ENCODE measurements at places on chromosomes 4 and X.
A peak's percentile ranks its signal among the peaks of the same experiment; 100 is the strongest.

DNA sequence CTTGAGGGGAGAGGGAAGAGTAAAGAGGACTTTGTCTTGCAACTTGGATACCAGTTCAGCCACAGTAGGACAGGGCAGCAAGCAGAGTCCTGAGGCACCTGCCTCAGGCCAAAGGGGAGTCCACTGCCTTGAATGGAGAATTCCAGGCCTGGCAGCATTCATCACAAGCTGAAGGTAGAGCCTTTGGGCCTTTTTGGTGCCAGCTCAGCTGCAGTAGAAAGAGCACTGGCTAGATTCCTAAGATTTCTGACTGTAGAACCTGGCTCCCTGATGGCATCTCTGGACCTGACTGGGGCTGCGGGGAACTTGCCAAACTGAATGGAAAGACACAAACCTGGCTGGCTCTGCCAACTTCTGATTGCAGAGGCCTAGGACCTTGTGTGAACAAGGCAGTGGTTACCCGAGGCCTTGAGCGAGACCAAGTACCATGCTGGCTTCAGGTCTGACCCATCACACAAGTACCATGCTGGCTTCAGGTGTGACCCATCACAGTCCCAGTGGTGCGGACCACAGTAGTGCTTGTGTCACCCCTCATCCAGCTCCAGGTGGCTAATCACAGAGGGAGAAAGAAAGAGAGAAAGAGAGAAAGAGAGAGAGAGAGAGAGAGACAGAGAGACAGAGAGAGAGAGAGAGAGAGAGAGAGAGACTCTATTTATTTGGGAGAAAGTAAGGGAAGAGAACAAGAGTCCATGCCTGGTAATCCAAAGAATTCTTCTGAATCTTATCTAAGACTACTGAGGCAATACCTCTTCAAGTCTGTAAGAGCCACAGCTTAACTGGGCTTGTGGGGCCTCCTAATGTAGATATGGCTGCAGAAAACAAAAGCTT lies 137.6 kb upstream of the SPIN4 start:
- no peak for DNase-seq

DNA sequence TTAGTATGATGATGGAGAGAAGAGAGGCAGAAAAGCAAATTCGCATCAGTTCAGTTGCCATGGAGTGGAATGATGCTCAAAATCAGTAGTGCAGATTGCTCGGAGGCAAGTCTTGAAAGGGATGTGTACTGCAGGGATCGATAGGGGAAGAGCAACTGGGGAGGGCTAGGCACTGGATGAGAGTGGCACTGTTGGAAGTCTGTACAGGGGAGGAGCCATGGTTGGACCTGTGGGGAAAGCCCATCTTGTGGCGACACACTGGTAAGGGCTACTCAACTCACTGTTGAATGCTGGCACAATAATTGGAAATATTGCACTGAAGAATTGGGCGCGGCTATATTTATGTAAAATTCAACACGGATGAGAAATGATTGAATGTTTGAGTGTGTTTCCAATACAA lies 1.2 kb downstream of the RAB9B start:
- DNase-seq: no peak

GRCh38 chr4:75916091-75916661 lies 13.9 kb upstream of the PPEF2 start:
- DNase-seq: peak; percentile 41

- DNase-seq: no peak
These were observed 37.9 kb downstream of the ARHGEF6 start for GRCh38 chrX:136742721-136743379.

GRCh38 chr4:176584031-176584606 lies 208.6 kb downstream of the VEGFC start:
- no peak for DNase-seq

- DNase-seq: peak; percentile 2
These were observed 100.7 kb upstream of the AMOT start for GRCh38 chrX:112941209-112941837.

DNA sequence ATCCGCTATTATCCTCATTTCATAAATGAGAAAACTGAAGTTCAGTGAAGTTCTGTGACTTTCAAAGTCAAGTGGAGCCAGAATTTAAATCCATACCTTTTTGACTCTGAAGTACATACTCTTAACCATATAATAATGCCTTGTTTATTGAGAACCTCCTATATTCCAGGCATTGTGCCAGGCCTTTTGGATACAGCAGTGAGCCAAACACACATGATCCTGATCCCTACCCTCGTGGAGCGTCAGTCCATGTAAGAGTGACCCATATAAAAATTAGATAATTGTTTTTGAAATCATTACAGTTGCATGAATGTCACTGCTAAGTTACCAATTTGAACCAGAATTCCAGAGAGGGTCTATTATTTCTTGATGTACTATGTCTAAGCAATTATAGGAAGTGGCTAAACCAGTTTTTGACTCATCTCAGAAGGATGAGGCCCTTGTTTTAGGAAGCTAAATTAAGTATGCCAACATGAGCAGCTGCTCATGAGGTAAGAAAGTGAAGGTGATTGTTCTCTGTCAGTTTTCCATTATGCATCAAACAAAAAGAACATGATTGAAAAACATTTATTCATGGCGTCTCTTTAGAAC lies 289.5 kb downstream of the GLUD2 start:
- DNase-seq: no peak

DNA sequence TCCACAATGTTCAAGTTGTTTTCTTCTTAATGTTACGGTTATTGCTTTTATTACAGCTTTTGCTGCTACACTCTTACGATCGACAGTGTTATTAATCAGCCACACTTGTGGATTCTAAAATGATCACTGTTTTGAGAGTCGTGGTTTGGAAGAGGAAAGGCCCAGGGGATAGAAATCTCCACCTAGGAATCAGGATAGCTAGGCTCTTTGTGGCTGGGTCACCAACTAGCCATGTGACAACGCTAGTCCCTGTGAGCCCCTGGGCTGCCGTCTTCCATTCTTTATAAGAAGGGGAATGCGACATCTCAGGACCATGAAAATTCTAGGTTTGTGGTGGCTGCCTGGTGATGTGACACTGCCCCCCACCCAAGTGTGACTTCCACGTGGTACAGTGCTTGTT lies 380 bp downstream of the SLC34A2 start:
- no peak for DNase-seq

DNA sequence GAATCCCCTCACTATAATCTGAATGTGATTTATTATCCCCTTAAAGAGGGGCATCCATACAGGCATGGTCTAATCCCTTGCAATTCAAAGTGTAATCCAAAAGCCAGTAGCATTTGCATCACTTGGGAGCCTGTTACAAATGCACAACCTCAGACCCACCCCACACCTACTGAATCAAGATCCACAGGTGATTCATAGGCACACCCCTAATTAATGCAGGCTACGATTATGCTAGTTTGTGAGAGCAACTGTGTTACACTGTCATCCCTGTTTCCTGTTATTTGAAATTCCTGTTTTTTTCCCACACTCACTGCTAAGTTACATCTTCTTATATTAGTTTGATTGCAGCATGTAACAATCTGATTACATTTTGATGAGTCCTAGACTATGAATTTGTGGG lies 120.0 kb downstream of the RAB28 start:
- DNase-seq: no peak

GRCh38 chr4:38176165-38176564 lies 216.0 kb downstream of the PTTG2 start:
- DNase-seq: no peak

- DNase-seq: no peak
These were observed 459.4 kb downstream of the DTHD1 start for GRCh38 chr4:36740796-36741310.
